ENCODE measurements at places on chromosomes 3 and 15.

- DNase-seq, result no peak
Observed at GRCh38 chr3:171557173-171557572, 97.0 kb upstream of the TNIK start.

DNA sequence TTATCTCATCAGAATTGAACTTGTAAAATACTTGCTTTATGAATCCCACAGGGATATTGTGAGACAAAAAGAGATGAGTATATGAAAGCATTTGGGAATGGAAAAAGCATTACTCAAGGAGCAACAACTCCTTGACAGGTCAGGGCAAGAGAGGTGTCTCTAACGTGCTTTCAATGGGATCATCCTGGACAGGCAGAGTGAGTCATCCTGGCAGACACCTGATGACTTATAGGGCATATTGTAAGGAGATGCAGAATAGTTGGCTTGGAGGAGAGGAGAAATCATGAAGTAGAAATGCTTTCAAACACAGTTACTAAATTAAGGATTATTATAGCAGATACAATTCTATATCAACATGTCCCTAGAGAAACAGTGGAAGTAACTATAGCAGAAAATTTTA, 71.9 kb upstream of the THSD4 start:
- no peak for DNase-seq

DNA sequence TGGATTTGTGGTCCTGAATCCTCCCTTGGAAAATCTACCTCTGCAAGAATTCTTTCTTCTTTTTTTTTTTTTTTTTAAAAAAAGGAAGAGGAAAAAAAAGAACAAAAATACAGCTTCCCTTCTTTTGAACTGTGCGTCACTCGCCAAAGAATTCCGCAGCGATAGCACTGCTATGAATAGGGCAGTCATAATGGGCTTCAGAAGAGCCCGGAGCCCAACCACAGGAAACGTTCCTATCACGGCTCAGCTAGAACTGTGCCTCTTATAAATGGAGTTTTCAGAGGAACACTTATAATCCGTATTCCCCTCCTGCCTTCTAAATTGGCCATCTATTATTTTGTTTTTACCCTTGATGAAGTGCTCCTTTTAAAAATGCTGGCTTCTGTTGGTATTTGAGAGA, 227.7 kb downstream of the ADAMTS17 start:
- no peak for DNase-seq

GRCh38 chr15:37625576-37625975, 308.9 kb upstream of the TMCO5A start:
- no peak for DNase-seq

GRCh38 chr3:35946854-35947515, 307.7 kb downstream of the ARPP21 start:
- no peak for DNase-seq

GRCh38 chr3:104596054-104596453, 770.7 kb upstream of the ALCAM start:
- no peak for DNase-seq

- DNase-seq, result no peak
Observed at GRCh38 chr3:135078283-135078682, 283.2 kb downstream of the EPHB1 start.

DNA sequence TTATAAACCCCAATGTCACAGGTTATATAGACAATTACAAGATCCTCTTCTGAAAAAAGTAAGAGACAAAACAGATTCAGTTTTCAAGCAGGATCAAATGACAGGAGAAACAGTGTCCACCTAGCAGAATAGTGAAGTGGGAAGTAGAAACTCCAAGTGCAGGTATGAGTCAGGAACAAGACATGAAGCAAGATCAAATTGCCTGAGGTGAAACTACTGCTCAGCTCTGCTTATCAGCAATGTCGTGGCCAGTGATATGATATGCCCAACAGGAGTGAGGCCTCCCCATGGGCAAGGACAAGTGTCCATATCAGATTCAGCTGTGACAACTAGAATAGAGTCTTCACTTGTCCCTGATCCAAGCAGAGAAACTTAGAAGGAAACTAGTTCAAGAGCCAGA, 100.0 kb downstream of the ZMAT3 start:
- peak; percentile 36 for DNase-seq
